ENCODE measurements at places on chromosomes 1 and 21.

DNA sequence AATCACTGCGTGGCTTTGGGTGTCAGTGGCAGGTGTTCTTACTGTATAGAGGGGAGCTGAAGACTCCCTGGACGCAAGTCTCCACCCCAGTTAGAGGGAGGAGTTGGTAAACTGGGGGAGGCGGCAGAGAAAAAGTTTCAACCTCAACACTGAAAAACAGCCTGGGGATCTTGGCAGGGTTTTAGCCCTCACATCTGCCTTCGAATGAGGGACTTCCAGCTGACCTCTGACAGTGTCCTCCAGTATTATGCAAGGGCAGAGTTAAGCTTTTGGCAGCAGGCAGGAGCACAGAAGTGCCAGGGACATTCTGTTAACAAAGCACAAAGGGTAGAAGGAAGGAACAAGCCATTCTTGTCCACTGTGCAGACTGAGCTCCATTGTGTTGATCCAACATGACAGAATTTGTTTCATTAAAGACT lies 41.2 kb upstream of the RAB4A start:
- peak; percentile 44 for DNase-seq

DNA sequence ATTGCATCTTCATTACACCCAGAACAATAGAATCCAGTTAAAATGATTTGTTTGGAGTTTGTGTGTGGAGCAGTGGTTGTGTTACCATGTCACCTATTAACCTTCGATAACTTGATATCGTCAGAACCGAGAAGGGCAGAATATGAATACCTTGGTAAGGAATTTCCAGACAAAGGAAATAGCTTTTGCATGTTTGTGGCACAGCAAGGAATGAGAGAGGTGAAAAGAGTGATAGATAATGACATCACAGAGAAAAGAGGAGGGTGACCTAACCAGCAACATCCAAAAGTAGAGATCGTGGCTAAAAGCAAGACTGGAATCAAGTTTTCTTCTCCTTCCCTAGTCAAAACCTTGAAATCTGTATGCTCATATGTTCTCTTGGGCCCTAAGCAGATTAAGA lies 244.6 kb upstream of the NEGR1 start:
- DNase-seq = no peak

- no peak for DNase-seq
Measured at GRCh38 chr1:114902343-114902742, 47.7 kb downstream of the SYCP1 start.

- DNase-seq = peak; percentile 93
Measured at GRCh38 chr1:46131712-46132528, 509 bp downstream of the PIK3R3 start.

DNA sequence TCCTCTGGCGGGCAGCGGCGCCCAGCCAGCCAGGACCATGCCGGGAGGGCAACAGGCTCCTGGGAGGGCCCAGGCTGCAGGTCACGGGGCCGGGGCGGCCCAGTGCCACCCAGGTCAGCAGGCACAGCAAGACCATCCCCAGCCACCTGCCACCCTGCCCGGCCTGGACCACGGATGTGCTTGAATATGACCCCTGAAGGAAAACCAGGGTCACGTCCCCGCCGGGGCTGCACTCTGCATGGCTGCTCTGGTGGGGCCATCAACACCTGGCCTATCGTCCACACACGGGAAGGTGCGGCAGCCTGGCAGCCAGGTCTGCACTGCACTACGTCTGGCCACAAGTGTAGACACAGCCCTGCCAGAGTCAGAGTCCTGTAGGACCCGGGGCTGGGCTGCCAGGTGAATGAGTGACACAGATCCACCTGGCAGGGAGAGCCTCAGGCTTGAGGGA lies 6.9 kb downstream of the WNT9A start:
- no peak for DNase-seq

- no peak for DNase-seq
Measured at GRCh38 chr1:90778486-90778885, 61.4 kb upstream of the BARHL2 start.

- no peak for DNase-seq
Measured at GRCh38 chr1:17922833-17923232, 167.7 kb downstream of the ACTL8 start.

DNA sequence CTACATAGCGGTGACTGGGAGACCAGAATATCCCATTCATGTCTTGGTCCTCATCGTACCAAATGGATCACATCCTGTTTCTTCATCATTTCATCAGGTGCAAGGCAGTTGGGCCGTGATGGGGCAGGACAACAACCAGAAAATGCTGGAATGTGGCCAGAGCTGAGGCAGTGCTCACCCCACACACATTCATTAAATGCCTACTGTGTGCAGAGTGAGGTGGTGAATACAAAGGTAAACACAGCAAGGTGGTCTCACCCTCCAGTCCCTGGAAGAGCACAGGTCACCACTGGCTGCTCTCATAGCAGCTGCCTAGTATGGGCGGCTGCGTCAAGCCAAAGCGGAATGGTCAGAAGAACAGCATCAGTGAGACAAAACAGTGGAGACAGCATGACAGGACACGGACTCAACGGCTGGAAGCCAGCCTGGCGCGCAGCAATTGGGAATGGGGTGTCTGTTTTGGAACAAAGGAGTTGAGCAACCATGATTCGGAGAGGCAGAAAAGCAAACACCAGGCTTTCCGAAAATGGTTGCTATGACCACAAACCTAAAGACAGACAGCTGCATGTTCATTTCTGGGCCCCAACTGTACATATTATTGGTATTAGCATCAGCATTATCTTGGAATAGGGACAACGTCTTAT lies 5.6 kb upstream of the ADAMTSL4 start:
- DNase-seq = no peak

DNA sequence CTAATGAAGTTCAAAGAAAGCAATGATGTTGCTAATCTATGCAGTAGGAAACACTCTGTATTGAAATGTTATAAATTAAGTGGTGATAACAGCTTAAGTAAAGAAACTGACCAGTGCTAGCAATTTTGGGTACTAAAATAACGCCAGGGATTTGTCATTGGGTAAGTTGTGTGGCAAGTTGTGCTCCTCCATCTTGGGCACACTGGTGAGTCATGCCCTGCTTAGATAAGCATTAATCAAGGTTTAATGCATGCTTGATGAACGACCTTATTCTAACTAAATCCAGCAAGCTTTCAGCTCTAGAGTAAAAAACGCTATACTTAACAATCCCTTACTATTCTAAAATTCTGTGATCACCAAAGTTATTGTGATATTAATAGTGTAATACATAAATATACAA lies 25.2 kb downstream of the VAMP4 start:
- no peak for DNase-seq

GRCh38 chr1:151998611-151999362 lies 5.1 kb upstream of the S100A10 start:
- no peak for DNase-seq

DNA sequence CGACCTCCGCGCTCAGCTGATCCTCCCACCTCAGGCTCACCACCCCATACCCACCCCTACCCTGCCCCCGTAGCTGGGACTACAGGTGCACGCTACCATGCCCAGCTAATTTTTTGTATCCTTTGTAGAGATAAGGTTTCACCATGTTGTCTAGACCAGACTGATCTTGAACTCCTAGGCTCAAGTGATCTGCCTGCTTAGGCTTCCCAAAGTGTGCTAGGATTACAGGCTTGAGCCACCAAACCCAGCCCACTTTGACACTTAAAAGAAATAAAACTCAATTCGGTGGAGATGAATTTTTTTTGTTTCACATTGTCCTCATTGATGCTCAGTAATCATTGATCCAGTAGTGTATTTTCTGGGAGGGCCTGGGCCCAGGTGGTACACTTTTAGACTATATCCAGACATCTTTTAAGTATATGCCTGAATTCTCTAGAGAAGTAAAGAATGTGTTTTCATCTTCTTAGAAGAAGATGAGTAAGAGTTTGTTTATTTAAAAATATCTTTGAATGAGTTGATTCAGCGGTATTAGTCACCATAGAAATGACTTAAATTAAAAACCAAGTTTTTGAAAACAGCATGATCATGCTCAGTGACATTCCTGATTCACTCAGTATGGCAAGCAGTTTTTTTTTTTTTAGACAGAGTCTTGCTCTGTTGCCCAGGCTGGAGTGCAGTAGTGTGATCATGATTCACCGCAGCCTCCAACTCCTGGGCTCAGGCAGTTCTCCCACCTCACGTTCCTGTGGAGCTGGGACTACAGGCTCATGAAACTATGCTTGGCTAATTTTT lies 57.8 kb downstream of the EPB41 start:
- no peak for DNase-seq

DNA sequence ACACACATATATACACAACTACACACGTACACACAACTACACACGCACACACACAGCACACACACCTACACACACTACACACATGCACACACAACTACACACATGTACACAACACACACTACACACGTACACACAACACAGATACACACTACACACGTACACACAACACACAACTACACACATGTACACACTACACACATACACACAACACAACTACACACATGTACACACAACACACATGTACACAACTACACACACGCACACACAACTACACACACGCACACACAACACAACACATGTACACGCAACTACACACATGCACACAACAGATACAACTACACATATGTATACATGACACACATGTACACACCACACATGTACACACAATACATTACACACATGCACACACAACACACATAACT lies 318.1 kb downstream of the CAMTA1 start:
- no peak for DNase-seq

- DNase-seq = no peak
Measured at GRCh38 chr1:184359909-184360308, 26.9 kb upstream of the C1orf21 start.

DNA sequence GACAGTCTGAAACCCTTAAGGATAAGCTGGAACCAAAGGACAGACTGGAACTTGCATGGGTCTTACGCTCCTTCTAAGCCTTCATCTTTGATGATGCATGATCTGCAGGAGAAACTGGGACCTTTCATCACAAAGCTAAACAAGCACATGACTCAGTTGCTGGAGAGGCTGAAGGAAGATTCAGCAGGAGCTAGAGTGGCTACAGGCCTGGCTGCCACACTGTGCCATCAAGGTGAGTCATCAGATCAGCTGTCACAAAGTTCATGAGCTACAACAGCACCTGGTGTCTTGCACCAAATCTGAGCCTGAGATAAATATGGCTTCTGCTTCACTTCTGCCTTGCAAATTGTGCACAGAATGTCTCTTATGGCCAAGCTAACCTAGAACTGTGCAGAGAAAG lies 95.5 kb upstream of the MARK1 start:
- no peak for DNase-seq

DNA sequence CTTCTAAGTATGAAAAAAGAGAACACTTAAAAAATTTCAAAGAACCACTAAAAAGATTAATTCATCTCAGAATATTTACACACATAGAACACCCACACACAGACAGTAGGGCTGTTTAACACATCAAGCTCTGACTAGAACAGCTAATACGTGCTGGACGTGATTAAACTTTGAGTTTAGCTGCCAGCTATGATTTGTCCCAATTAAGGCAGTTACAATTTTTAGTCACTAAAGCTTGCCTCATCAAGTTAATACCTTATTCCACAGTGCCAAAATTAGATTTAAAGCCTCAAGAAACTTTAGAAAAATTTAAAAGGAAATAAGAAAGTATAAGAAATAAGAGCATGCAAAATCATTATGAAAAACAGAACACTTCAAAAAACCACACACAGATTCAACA lies 18.9 kb downstream of the SLC16A1 start:
- no peak for DNase-seq

- no peak for DNase-seq
Measured at GRCh38 chr21:38286739-38287471, 30.1 kb downstream of the KCNJ15 start.

DNA sequence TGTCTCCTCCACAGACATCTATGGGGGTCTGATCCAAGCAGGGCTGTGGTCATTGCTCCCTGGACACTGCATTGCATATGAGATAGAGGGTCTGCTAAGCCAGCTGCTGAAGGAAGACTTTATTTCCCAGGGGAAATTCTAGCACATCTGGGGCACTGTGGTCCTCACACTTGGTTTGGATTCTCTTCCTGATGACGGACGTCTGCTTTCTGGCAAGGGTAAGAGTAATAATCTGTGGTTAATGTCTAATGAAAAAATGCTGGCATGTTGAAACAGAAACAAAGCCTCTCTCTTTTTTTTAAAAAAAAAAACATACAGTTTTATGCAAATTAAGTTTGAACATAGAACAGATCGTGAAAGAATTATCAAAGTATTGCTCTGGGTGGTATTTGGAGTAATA lies 553.9 kb downstream of the DPYD start:
- DNase-seq = no peak

DNA sequence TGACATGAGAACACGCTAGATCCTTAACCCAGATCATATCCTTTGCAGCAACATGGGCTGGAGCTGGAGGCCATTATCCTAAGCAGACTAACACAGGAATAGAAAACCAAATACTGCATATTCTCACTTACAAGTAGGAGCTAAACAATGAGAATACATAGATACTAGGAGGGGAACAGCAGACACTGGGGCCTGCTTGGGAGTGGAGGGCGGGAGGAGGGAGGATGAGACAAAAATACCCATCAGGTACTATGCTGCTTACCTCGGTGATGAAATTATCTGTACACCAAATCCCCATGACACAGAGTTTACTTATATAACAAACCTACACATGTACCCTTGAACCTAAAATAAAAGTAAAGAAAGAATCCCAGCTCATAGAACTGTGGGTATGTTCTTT lies 1.2 kb upstream of the MOB3C start:
- DNase-seq = no peak

GRCh38 chr1:183674339-183674738 lies 21.2 kb upstream of the APOBEC4 start:
- no peak for DNase-seq

- no peak for DNase-seq
Measured at GRCh38 chr21:25569084-25569483, 38.2 kb downstream of the MRPL39 start.

- DNase-seq = no peak
Measured at GRCh38 chr1:214248311-214249085, 32.5 kb upstream of the SMYD2 start.

- no peak for DNase-seq
Measured at GRCh38 chr1:160667896-160668295, 21.1 kb upstream of the SLAMF1 start.

DNA sequence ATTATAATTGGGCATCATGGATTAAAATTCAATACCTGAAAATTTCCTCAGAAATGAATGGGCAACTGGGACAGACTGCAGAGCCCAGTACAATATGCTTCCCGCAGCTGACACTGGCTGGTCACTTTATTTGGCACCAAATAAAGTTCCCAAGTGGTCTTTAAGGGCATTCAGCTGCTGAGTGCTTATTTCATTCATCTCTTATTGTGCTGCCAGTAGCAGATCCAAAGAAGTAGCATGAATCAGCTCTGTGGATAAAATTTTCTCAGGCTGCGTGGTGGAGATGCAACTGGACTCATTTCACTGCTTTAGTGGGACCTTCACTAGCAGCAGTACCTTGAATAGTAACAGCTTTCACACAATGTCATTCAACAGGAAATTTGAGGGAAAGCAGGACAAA lies 226.3 kb upstream of the ADGRL2 start:
- no peak for DNase-seq

- peak; percentile 93 for DNase-seq
Measured at GRCh38 chr1:46603858-46604549, at the start of gene MKNK1. TSS of gene MKNK1 (minus strand) at chr1:46604268. CDS start at chr1:46583327, 20,941 bp downstream.

GRCh38 chr1:241593186-241593585 lies 47.0 kb downstream of the CHML start:
- no peak for DNase-seq

Data from right kidney (tissue), 9 donors.